Activated CD4-positive, alpha-beta T cell treated with anti-CD3 and anti-CD28 coated beads, Interleukin-2, amount 50 U/mL, for 1 hour (primary cell): ENCODE measurements at places on chromosomes 11 and 22.

DNA sequence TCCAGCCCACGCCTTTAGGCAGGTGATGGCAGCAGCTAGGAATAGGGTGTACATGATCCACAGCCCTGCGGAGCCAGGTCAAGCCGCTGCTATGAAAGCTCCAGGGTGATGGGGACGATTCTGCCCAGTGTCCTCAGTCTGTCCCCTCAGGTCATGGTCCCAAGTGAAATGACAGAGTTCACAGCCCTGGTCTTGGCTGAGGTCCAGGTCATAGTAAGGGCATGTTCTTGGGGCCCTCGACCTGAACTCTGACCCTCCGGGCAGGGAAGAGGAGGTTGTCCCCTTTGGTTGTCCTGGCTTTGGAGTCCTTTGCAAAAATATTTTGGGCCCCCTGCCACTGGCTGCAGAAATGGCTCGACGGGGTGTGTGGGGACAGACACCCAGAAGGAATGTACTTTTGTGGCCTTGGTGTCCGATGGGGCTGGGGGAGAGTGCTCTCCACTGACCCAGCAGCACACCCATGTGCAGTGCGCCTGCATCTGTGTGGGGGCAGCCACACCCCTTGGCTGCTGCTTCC, 7.3 kb downstream of the C22orf31 start:
- no peak for DNase-seq

GRCh38 chr11:11691296-11692151, 69.7 kb upstream of the GALNT18 start:
- no peak for DNase-seq

- no peak for DNase-seq
These were observed 15.8 kb downstream of the VPS37C start for GRCh38 chr11:61145228-61146005.

DNA sequence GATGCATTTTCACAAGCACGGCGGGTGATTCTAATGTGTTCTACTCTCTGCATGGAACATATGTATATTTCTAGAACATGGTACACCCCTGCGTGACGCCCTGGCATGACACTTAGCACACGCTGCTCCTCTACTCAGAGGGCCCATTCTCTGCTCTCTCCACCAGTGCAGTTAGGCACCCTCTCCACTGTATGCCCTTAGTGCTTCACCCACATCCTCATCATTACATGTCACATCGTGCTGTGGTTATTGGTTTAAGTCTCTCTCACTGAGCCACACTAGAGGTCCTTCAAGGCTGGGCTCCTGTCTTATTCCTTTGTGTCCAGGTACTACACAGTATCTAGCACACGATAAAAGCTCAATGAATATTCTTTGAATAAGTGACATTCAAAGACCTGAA, 16.7 kb downstream of the TMPRSS13 start:
- DNase-seq: no peak
